ENCODE measurements at places on chromosomes 7 and 10. TPM values are rescaled to one million over a fixed set of nuclear protein-coding genes. Genes with fewer than 3 reads are reported as not detected.

GBX1 gene
- total RNA-seq: not detected

IGFBP3 gene
- total RNA-seq: 0.23 TPM

GRCh38 chr7:128892521-128893250 lies 17.8 kb downstream of the KCP start:
- peaks cover 11% of the 10 kb centered on the region for H3K27me3 ChIP-seq
- H3K4me1 ChIP-seq: no peaks in the 10 kb centered on the region
- H3K27ac ChIP-seq: no peak overlapping the region

- no peaks in the 10 kb centered on the region for H3K36me3 ChIP-seq
- H3K4me3 ChIP-seq: no peak overlapping the region
- no peaks in the 10 kb centered on the region for H3K4me1 ChIP-seq
- H3K27ac ChIP-seq: no peak overlapping the region
- H3K27me3 ChIP-seq: no peaks in the 10 kb centered on the region
Measured at GRCh38 chr7:234708-235553, 42.6 kb downstream of the FAM20C start.

DNA sequence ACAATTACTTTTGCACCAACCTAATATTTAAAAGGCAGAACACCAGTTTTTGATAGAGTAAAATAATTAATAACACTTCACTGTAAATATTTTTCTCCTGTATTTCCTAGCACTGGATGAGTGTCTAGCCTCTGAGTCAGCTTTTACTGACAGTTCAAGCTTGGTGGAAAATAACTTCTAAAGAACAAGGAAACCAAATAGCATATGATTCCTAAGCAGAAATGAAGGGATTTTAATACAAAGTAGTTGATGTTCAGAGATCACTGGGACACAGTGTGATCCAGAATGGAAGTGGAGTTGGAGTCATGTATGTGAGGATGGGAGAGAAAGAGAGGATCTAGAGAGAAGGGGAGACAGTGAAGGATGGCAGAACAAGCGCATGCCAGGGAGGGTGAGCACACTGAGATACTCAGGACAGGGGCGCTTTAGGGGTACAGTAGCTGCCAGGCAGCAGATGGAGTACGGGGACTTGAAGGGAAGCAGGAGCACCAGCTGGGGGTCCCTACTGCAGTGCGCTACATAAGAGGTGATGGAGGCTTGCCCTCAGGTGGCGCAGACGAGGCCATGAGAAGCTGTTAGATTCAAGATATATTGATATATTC lies 117.9 kb upstream of the KLF6 start:
- no peak overlapping the region for H3K4me3 ChIP-seq
- DNase-seq: no peak
- H3K4me1 ChIP-seq: peaks cover 25% of the 10 kb centered on the region

DNA sequence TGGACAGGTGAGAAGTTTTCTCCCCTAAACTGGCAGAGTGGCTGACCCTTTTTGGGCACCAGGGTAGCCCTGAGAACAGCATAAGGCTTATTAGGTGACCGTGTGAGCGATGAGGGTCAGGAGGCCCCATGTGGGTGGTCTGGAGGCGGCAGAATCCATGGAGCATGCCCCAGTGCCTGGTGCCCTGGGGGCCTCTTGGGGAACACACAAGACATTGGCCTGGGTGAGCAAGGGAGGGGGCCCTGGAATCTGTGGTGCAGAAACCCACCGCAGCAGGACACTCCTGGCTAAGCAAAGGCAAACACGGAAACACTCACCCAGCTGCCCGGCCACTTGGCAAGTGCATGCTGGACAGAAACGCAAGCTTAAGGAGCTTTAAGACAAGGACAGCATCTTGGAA lies 29.5 kb downstream of the YKT6 start:
- DNase-seq: no peak
- no peak overlapping the region for H3K4me3 ChIP-seq
- no peaks in the 10 kb centered on the region for H3K27me3 ChIP-seq
- H3K4me1 ChIP-seq: no peaks in the 10 kb centered on the region
- no peaks in the 10 kb centered on the region for H3K36me3 ChIP-seq

Data from activated CD4-positive, alpha-beta T cell treated with anti-CD3 and anti-CD28 coated beads for 36 hours (primary cell).